ENCODE measurements at places on chromosomes 6 and 20. TPM values are rescaled to one million over a fixed set of nuclear protein-coding genes. Genes with fewer than 3 reads are reported as not detected.

DNA sequence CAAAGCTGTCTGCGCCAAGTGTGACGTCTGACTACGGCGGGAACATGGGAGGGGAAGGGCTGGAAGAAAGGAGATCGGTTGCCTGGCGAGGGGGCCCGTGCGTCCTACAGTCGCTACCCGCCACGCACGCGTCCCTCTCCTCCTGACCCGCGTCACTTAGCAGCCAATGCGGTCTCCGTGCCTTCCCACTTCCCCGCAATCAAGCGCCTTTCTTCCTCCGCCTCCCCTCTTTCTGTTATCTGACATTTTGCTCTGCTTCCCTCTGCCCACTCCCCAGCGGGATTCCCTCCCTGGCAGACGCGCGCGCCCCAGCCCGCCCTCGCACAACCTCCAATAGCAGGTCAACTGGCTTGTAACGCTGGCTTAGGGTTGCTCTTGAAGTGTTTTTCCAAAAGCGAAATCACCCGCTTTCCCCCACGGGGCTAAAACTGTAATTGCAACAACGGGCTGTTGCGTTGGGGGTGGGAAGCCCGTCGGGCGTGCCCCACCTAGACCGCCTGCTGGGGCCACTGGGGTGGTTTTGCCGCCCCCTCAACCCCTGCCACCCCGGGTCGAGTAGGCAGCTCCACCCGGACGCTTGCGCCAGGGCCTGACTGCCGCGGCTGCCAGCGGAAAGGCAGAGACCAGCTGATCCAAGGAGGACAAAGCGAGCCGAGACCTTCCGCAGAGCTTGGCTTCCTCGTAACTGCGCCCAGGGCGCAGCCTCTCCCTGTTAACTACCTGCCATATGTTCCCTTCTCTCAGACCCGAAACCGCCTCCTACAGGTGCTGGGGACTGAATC is 6.2 kb upstream of the SOX4 start:
- DNase-seq: no peak

The CD109 gene
- 1.6 TPM for total RNA-seq

DNA sequence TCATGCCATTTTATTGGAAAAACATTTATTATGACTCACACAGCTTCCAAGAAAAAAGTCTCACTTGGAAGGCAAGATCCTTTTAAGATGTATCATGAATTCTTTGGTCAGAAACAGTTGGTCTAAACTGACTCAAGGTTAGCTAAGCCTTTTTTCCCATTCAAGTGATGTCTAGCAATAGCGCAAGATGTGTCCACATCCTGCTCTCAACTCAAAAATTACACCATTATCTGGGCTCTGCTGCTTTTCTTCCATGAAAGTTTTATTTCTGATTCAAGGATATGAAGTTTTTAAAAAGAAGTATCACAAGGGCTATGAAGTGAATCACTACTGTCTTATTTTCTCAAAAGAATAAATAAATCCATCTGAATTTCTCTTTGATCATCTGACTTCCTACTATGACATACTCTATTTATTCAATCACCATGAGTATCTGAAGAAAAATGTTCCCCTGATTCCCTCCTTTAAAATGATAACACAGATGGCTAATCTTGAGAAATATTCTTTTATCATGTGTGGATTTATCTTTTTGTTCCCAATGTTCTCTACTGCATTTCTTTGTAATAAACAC is 139.2 kb downstream of the AHI1 start:
- no peak for DNase-seq

The EXOC2 gene
- total RNA-seq: 61.6 TPM

The BTN1A1 gene
- total RNA-seq: not detected

DNA sequence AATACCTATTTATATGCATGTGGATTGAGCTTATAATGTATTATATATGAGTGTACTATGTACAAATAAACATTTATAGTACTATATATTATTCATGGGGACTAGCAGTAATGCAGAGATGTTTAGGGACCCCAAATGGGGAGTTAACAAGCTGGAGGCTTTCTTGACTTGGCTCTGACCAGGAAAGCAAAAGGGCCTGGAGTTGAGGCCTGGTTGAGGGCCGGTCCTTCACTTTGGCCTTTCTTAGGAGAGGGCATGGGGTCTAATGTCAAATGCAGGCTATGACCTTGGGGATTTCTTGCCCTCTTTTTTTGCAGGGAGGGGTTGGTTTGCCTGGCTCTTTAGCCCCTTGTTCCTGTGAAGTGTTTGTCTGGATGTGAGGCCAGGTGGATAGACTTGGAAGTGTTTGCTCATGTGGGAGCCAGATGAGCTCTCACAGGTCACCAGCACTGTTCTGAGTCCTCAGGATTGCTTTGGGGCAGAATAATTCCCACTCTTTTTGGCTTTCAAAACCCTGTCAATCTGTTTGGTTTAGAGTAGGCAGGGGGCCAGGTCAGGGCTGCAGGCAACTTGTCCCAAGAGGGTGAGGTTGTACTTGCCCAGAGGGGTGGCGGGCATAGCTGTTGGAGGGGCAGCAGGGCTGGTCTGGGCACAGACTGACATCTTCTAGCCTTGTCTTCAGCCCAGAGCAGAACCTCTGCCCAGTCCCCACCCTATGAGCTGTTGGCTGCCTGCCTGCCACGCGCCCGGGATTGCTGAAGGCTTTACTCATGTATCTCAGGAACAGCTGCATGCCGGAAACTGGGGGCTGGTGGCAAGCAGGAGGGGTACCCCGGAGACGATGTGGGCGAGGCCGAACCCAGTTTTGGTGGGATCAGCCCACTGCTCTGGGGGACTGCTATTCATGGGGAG is 14.6 kb downstream of the TJAP1 start:
- peak; percentile 67 for DNase-seq

DNA sequence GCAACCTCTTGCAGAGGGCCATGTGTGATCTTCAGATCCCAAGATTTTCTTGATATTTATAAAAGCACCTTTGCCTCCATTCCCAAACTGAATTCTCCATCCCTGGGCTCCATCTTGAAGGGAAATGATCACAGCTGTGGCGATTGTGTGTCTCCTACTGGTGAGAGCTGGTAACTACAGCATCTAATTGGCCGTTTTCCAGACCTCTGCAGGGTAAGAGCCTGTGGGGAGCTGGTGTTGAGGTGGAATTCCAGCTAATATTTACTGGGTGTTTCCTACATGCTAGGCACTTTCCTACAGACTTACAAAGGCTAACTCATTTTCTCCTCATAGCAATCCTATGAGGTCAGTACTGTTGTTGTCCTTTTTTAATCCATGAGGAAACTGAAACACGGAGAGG is 59.2 kb upstream of the FNDC1 start:
- no peak for DNase-seq

Measured in frontal cortex (tissue), 4 donors.